Mesothelial cell of epicardium (in vitro differentiated cells): ENCODE measurements at places on chromosomes 7 and 10.

- DNase-seq, result no peak
Measured at GRCh38 chr7:143361552-143362130, 872 bp downstream of the FAM131B start.

DNA sequence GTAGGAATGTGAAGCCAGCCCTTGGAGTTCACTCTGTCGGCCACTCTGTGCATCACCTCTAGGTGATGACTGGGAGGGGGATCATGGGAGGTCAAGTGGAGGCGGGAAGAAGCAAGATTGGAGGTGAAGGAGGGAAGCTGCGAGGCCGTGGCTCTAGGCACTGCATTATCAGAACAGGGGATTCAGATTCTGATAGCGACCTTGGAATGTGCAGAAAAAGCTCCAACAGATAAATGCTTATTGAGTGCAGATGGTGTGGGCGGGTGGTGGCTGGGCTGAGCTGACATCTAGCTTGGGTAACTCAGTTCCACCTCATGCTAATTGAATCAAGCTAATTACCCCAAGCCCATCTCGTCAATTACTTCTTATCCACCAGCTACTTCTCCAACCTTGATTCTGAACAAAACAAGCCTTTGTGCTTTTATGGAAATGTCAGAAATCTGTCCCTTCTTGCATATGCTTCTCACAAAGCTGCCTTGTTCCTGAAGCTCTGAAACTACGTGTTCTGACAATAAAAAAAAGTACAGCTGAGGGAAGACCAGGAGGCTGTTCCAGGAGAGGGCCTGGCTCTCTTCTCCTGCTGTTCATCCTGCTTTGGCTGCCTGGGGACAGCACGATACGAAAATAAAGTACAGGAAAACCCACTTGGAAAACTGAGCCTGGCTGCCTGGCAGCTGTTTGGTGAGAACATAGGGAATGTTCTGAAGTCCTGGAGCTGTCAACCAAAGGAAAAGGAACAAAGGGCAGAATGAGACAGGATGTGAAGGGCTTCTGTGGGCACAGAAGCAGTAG, 27.5 kb downstream of the STRA8 start:
- no peak for DNase-seq

GRCh38 chr10:90417029-90417428, 440.8 kb downstream of the HTR7 start:
- no peak for DNase-seq

DNA sequence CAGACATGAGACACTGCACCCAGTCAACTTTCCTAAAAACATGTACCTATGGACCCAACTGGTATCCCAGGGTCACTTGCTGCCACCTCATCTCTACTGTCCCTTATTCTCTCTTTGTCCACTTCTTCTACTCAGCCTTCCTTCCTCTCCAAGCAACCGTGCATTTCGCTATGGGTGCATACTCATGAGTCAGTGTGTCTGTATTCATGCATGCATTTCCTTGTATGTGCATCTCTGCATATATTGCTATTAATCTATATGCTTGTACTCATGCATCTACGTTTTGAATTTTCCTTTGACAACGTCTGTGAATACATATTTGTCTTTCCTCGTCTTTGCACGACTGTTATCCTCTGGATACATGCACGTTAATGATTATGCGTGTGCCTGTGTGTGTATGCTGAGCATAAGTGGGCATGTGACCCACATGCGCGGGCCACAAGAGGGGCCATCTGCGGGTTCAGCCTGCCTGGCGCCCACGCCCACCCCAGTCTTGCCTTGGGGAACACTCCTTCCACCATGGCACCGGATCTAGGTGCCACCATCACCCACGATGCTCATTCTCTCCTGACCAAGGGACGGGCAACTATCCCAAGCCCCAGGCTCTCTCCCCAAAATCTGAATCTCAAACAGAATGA, 23.3 kb downstream of the KIAA1549 start:
- DNase-seq, result no peak

GRCh38 chr7:142785841-142786250, 15.1 kb downstream of the PRSS2 start:
- DNase-seq, result no peak

- DNase-seq, result no peak
Measured at GRCh38 chr7:78828317-78828716, 625.1 kb downstream of the MAGI2 start.

- no peak for DNase-seq
Measured at GRCh38 chr7:130957137-130957513, 223.1 kb upstream of the KLF14 start.

DNA sequence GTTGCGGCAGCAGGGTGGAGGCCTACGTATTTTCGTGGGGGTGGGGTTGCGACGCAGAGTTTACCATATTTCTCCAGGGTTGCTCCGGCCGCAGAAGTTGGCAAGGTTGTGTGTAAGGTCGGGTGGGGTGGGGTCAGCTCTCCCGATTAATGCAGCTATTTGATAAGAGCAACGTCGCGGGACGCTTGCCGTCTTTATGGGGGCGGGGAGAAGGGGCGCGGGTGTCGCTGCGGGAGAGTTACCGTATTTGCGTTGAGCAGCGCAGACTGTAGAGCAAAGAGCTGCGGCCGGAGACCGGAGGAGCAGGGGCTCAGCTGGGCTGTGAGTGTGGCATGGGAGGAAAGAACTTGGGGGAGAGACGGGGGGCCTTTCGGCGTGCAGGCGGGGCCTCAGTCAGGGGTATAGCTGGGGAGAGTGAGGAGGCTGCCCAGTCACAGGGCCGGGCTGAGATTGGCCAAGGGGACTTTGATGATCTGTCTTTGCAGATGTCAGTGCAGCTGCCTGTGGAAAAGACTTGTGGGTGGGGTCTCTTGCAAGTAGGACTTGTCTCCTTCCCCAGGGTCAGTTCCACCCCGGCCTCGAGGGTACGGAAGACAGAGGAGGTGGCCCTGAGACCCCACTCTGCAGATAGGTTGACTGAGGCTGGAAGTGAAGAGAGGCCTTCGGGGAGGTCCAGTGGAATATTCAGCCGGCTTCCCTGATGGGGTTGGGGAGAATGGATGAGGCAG, 26.6 kb downstream of the ZNF775 start:
- peak; percentile 69 for DNase-seq

- DNase-seq, result no peak
Measured at GRCh38 chr10:29740981-29741545, 106.3 kb upstream of the SVIL start.

GRCh38 chr10:21336476-21337170, 188.9 kb downstream of the SKIDA1 start:
- DNase-seq, result no peak

DNA sequence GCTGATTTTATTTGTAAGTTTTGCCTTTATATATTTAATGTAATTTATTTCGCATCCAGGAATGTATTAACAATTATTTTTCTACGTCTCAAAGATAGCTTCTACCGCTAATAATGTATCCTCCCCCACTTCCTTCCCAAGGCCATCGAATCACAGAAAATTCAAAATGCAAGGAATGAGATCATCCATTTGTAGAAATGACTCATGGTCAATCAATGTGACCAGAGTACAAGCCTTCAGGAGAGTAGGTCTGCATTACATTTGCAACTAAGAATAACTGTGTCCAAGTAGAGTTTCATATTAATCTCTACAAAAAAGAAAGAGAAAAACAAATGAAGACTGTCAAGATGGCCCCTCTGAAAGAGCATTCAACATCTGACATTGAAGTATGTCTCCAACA, 205.9 kb upstream of the PHF14 start:
- no peak for DNase-seq

- no peak for DNase-seq
Measured at GRCh38 chr10:108582387-108582786, 1340.9 kb downstream of the XPNPEP1 start.

DNA sequence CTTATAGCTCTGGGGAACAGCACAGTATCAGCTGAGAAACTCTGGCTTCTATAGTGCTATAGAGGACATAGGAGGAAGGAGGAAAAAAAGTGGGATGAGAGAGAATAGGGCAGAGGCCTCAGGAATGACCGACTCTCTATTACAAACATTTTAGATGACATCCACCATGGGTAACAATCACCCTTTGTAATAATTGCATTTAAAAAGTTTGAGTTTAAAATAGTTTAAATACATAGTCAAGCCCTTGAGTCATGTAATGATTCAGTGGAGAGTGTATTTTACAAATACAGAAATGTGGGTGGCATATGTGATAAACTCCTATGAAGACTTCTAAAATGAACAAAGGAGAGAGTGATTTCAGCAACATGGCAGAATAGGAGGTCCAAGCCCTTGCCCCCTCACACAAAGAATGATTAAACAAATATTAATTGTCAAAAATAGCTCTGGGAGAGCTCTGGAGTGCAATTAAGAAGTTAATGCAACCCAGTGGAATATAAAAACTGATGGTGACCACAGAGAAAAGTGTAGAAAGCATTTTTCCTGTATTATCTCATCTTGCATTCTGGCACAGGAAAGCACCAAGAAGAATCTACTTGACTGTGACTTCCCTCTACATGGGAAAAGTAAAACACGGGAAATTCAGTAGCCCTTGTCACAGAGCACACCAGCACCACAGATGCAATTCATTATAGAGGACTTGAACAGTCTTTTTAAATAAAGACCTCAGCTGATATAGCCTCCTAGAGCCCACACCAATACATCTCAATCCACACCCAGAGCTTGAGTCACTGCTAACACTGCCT, 569.0 kb upstream of the SORCS1 start:
- no peak for DNase-seq

- no peak for DNase-seq
Measured at GRCh38 chr10:538895-539294, 150.6 kb downstream of the DIP2C start.

DNA sequence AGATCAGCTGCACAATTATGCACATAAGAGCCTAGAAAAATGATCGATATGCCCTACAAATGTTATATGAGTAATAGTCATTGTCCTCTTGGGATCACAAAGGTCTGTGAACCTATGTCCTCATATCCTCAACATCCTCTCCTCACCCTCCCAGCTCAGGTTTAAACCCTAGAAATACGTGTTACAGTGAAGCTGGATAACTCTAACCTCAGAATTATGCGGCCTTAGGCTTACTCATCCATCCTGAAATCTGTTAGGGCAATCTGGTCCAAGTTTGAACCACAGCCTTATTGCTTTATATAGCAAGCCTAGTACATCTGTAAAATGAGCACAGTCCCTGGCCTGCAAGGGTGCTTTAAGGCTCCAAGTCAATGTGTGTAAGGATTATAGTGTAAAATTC, 84.2 kb upstream of the FRMD4A start:
- no peak for DNase-seq
